ENCODE measurements at places on chromosomes 11 and 22.

DNA sequence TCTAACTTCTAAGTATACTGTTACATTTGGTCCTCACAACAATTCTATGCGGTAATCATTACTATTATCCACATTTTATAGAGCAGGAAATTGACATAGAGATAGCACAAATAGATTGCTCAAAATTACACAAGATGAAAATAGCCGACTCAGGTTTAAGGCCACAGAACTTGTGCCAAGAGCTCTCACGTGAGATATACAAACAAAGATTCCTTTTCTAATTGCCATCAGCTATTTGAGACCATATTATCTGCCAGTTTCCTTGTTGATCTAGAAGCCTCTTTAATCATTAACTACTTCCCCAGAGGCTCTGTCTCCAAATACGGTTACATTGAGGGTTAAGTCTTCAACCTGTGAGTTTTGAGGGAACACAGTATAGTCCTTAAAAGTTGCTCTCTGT, 61.0 kb upstream of the GLYATL1B start:
- DNase-seq, result no peak

- no peak for DNase-seq
Observed at GRCh38 chr22:44574057-44574639, 76.1 kb upstream of the RTL6 start.

DNA sequence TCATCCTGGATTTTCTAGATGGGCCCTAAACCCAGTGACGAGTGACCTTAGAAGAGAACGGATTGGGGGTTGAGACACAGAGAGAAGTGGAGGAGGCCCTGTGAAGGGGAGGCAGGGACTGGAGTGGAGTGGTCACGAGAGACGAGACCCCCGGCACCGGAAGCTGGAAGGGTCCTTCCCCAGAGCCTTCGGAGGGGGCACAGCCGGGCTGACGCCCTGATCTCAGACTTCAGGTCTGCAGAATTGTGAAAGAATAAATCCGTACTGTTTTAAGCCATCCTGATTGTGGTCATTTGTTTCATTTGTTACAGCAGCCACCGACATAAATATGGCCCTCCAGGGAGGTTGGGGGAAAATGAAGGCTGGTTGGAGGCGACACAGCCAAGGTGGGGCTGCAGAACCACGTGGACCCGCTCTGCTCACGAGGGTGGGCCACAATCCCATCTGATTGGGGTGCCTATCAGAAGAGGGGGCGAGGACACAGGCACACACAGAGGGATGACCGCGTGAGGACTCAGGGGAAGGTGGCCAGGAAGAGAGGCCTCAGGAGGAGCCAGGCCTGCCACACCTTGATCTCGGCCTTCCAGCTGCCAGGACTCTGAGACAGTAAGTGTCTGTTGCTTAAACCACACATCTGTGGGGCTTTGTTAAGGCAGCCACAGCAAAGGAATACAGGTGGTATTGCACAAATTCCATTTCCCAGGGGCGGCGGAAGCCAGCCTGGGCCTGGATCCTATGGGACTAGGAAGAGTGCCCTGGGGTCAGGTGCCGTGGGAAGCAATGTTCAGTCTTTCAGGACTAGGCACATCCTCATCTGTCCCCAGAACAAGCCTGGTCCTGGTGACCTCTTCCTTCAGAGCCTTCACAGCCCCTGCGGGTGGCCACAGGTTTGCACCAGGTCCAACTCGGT, 73.3 kb upstream of the SHANK2 start:
- no peak for DNase-seq

- no peak for DNase-seq
Observed at GRCh38 chr22:43447380-43447779, 35.6 kb downstream of the MPPED1 start.

GRCh38 chr11:74019104-74019738, 10.3 kb upstream of the UCP3 start:
- DNase-seq, result no peak

GRCh38 chr22:37021710-37022482, 2.4 kb downstream of the MPST start:
- DNase-seq, result peak; percentile 56

DNA sequence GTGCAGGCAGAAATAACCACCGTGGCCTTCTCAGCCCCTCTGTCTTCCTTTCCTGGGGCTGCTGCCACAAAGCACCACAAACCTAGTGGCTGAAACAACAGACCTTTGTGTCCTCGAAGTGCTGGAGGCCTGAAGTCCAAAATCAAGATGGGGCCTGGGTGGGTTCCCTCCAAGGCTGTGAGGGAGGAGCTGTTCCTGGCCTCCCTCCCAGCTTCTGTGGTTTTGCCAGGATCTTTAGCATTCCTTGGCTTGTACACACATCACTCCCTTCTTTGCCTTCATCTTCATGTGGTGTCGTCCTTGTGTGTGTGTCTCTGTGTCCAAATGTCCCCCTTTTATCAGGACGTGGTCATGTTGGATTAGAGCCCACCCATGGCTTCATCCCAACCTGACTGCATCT, 29.0 kb upstream of the PARVG start:
- no peak for DNase-seq

DNA sequence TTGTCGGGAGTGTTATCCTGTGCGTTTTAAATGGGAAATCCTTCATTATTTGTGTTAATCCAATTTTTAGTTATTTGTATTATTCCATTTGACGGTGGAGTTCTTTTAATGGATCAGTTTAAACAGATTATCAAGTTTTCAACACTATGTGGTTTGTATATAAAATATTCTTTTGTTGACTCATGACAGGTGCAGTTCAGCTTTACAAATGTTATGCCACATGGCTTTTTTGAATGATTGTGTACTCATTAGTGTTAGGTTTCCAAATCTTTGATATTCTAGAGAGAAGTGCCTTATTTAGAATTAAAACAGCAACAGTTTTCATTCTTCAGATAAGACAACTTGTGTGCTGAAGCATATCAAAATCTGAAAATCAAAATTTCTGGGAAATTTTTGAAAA, 2.4 kb downstream of the JAM3 start:
- no peak for DNase-seq

DNA sequence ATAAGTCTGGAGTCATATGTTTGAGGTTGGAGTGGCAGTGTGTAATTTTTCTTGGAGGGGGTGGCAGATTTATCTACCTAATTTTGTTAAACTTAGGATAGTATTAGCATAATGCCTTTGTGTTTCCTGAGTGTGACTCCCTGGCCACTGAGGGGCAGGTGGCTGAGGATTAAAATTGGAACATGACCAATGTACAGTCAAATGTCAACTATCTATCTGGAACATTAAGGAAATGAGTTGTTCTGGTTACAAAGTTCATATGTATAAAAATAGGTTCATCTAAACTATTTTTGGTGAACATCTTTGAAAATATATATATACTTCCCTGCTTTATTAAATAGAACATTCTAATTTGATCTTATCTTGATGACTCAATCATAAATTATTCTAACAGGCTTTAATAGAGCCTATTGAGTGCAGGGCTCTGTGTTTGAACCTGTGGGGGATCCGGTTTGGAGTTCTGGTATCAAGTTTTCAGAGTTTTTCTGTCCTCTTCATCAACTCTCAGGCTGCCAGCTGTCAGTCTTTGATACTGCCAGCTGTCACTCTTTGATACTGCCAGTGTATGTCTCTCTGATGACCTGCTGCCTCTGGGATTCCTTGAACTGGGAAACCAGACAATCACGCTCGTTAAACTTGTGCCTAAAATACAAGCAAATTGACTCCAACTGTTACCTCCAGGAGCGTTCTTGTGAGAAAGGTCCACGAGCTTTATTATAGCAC, 309.6 kb downstream of the METTL15 start:
- DNase-seq, result no peak

DNA sequence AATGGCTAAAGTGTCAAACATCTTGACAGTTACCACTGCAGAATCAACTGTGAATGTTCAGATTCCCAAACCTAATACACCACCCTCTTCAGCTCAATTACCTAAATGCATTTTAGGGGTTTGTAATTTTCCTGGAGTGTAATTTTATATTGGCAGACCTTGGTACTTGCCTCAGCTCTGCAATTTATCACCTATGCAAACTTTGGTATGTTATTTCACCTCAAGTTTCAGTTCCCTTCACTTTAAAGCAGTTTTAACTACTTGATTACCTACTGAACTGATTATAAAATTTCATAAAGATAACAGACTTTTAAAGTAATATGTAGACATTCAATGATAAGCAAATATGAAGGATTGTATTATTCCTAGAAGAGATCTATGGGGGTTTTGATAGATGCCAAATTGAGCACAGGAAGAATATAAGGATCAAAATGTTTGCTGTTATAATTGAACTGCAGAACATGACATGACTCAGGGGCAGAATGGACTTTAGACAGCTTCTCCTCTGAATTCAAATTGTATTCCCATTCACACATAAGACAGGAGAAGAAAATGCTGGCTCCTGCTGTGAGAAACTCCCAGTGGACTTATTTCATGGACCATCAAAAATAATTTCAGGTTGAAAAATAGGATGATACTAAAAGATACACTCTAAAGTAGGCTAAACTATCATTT, 491.5 kb upstream of the LUZP2 start:
- no peak for DNase-seq

GRCh38 chr11:66072518-66072917, 2.4 kb downstream of the PACS1 start:
- DNase-seq, result no peak

GRCh38 chr11:13101644-13102512, 92.8 kb downstream of the RASSF10 start:
- DNase-seq, result no peak

- DNase-seq, result no peak
Observed at GRCh38 chr11:115122274-115122673, 381.9 kb downstream of the CADM1 start.

DNA sequence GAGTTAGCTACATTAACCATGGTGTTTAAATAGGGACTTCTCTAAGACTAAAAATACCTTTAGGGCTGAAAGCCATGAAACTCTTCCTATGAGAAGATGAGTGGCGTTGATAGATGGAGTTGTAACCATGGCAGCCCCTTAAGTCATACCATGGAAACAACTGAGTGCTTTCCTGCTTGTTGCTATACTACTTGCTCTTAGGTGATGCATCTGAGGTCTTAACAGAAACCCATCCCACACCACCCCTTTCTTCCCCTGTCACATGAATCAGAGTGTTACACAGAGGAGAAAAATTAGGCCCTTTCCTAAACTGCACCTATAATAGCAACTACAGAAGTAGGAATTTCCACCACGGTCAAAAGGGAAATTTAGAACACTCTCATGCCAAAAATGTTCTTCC, 64.3 kb upstream of the ZC3H12C start:
- no peak for DNase-seq

- DNase-seq, result no peak
Observed at GRCh38 chr11:120011836-120012235, 126.1 kb downstream of the TRIM29 start.

GRCh38 chr22:28882878-28883656, at the start of gene ZNRF3:
Gene ZNRF3, plus strand, starts transcription at chr22:28883572. Its CDS starts 195 bp downstream, at chr22:28883767.
- DNase-seq, result peak; percentile 96

- DNase-seq, result no peak
Observed at GRCh38 chr22:25153961-25154666, 45.5 kb upstream of the CRYBB3 start.

- DNase-seq, result no peak
Observed at GRCh38 chr11:62217191-62217748, 8.8 kb downstream of the SCGB2A1 start.

DNA sequence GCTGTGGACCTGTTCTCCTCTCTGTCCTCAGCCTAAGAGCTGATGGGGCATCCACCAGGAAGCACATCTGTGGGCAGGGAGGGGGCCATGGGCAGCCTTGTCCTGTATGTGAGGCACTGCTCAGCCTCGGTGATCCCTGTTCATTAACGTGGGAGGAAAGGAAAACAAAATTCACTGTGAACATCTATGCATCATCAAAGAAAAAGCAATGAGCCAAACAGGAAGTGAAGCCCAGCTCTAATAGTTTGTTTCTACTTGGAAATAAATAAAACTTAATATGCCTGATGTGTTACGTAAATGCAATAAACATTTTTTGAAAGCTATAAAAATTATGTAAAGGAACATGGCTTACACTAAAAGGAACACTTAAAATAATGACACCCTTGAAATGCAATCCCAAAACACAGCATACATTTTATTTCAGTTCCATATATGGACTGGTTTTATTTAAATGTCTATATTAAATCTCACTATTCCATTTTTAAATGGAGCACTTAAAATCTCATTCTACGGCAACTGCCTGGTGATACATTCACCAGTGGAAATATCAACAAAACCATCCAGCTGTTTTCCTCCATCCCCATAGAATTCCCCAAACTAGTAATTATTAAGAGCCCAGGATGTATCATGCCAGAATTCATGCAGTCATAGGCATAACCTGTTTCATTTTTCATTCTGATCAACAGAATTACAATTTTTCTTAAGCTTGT, 78.3 kb downstream of the ZNF280B start:
- no peak for DNase-seq

GRCh38 chr11:117179048-117179999, 781 bp downstream of the SIDT2 start:
- DNase-seq, result peak; percentile 65

GRCh38 chr22:19756288-19757128, 4.1 kb upstream of the TBX1 start:
- DNase-seq, result peak; percentile 65

GRCh38 chr11:2547806-2548205, 103.0 kb downstream of the KCNQ1 start:
- no peak for DNase-seq

DNA sequence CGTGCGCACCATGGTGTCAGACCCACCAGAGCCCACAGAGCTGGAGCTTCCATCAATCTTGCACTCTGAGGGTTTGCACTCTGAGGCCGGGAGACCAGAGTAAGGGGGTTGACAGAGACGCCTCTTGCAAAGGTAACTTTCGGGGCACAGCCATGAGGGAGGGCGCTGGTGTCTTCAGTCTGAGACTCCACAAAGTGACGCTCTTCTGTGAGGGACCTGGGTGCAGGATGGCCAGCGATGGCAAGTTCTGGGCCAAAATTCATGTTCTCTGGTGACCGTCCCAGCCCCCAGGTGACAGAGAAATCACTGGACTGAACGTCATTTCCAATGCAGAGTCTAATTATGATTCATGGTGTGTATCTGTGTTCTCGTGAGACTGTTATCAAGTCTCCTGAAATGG, 1395.2 kb downstream of the TBC1D22A start:
- no peak for DNase-seq

- DNase-seq, result peak; percentile 52
Observed at GRCh38 chr11:2399488-2400068, 972 bp upstream of the TSSC4 start.

- no peak for DNase-seq
Observed at GRCh38 chr22:37195921-37196320, 7.9 kb upstream of the C1QTNF6 start.

DNA sequence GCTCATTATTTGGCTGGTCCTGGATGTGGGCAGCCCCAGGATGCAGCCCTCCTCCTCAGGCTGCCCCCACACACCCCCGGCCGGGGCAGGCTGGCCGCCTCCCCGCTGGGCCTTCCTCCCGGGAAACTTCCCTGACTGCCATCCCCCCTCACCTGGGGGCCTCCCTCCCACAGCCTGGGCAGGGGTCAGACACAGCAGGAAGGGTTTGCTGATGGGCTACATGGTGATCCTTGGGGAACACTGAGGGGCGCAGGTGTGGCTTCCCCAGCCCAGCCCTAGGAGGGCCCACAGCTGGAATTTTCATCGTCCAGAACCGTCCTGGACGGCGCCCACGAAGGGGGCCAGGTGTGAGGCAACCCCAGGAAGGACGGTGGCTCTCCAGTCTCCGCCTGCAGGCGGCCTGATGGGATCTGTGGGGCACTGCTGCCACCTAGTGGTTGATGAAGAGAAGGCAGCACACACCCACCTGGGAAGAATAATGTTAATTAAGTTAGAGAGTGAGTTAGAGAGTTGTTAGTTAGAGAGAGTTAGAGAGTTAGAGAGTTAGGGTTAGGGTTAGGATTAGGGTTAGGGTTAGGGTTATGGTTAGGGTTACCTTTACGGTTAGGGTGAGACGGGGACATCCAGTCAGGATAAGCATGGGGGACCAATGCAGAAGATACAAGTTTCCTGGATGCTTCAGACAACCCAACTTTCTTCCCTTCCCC, 75.9 kb upstream of the PRR5 start:
- DNase-seq, result peak; percentile 82
